ENCODE measurements at places on chromosomes 3 and 15.

DNA sequence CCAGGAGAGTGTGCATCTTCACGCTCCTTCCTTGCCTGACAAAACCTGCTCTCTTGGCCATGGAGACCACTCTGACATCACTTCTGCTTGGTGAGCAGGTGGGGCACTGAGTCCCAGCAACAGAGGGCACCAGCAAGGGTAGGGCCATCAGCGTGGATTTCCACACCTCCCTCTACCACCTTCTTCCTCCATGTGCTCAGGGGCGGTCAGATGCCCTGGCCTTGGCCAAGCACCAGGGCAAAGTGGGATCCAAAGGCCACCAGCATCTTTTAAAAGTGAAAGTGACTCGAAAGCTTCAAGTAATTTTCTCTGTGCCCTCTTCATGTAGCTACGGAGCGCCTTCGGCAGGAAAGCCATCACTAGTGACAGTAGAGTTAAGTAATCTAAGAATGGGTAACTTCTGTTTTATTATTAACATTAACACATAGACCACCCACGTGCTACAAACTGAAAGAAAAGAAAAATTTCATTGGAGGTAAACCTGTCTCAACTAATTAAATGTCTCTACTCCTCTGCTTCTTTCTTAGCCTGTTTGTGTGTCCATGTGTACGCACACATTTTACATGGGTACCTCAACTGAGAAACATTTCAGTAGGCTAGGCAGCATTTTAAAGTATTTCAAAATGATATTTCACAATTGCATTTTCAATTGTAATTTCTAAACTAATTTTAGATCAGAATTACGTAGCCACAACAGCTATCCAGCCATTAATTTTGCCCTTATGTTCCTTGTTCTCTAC, 57.9 kb downstream of the CHSY1 start:
- DNase-seq, result no peak

DNA sequence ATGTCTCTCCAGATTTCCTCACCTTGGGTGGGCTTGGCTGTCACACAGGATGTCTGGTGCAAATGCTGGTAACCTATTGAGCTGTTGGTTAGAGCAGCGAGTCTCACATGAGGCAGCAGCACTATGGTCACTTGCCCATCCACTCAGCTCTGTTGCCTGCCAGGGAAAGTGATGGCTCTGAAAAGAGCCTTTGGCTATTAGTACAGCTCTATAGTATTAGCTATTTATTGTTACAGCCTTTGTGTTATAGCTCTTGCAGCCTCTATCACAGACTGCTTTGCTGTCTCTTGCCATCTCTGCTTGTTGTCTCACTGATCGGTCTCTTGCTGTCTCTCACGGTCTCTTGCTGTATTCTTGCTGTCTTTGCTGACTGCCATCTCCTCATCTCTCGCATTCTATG, 114.3 kb downstream of the MFSD1 start:
- DNase-seq, result no peak

DNA sequence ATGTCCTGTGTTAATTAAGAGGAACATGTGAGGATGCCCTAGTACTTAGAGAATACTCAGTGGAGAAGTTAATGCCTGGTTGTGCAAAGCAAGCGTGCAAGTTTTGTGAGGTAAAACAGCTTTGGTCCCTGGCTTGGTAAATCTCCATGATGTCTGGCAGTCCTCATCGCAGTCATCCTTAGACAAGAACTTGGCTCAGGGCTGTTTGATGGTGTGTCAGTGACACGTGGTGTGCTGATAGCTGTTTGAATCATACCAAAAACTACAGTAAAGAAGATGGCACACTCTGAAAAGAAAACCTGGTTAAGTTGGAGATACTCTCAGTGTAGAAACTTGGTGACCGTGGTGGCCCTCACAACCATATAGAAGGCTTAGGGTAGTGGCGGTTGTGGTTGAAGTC, 361.7 kb downstream of the FEZF2 start:
- DNase-seq, result no peak

GRCh38 chr15:66848686-66849392, 146.8 kb downstream of the SMAD6 start:
- no peak for DNase-seq

- no peak for DNase-seq
Measured at GRCh38 chr3:178096955-178097354, 439.3 kb upstream of the KCNMB2 start.

DNA sequence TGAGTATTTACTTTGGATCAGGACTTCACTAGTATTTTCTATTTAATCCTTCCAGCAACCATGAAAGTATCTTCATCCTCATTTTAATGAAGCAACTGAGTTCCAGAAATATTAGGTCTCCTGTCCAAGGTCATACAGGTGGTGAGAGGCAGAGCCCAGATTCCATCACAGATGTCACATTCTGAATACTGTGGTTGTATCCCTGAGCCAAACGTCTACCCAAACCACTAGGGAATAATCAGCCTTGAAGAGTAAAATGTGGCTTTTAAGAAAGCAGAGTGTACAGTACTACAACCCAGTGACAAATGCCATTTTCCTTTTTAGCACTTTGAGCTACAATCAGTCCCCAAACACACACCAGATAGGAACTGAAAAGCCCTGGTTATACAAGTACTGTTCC, 93.3 kb upstream of the TRIM42 start:
- no peak for DNase-seq

DNA sequence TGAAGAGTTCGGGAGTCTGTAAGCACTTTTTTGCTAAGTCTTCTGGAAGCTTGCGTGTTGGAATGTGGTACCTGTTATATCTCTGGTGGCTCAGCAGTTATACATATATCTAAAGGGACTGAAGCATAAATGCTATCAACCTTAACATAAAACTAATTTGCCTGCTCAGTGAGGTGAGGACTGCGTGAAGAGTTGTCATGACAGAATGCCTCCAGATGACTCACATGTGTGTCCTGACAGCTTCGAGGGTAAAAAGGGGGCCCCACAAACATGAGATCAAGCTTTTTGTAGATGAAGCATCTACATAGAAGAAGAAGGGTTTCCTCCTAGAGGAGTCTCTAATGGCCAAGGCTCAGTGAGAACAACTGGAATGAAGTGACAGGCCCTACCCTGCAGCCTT, 88.8 kb upstream of the C3orf80 start:
- no peak for DNase-seq

DNA sequence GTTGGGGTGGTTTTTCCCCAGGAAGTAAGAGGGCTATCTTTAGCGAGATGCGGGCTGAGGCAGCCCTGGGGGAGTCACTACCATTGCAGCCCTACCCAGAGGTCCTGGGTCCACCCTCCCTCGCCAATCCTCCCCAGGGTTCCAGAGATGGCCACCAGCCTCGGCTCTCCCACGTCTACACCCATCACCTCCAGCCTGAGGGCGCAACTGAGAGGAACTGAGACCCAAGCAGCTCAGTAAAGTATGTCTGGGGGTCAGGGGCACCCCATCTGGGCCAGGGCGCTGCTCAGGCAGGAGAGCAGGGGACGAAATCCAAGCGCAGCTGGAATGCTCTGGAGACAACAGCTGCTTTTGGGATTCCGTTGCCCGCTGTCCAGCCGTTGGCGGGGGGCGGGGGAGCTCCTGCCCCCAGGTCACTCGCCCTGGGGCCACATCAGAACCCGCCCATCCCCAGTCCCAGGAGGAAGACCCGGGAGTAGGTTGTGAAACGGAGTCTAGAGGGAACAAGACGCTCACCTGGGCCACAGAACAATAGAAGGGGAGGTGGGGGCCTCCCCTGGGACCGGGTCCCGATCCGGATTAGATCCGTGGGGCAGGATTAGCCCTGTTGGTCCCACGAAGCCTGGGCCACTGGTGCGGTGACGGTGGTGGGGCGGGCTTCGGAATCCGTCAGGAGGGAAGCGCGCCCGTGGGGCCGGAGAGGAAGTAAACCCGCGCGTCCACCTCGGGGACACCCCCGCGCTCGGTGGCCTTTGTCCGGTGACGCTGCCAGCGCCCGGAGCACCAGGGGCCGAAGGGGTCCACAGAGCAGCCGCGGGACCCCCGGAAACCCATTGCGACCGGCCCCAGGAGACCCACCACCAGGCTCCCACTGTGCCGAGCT, 1.4 kb upstream of the NDUFAF3 start:
- no peak for DNase-seq

DNA sequence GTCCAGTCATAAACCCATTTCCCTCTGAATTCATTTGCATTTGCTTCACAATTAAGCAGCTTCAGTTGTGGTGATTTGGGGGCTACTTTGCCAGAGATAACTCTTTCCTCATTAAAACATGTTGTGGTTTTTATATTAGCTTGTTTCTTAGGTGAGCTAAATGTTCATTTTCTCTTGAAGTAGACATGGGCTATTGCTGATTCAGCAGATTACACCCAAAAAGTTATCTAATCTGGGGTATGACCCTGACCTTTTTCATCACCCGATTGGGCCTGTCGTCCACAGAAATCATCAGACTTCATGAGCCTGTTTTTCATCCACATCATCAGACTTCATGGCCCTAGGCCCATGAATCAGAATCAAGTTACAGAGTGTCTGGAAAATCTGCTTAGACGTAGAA, 97.5 kb upstream of the KLHL25 start:
- DNase-seq, result no peak
